ENCODE measurements at places on chromosomes 4 and X. TPM values are rescaled to one million over a fixed set of nuclear protein-coding genes. Genes with fewer than 3 reads are reported as not detected.

LAMTOR3 gene
- total RNA-seq, result 50.4 TPM

PDGFRA gene
- 25.9 TPM for total RNA-seq

ANKRD50 gene
- total RNA-seq, result 14.3 TPM

FGFBP2 gene
- not detected for total RNA-seq

NXF2B gene
- total RNA-seq, result not detected

HSFX3 gene
- total RNA-seq, result not detected

UPF3B gene
- total RNA-seq, result 12.1 TPM

TMEM156 gene
- not detected for total RNA-seq

- no peak for DNase-seq
Measured at GRCh38 chr4:68245594-68245993, at the start of gene TMPRSS11B. TSS of gene TMPRSS11B (minus strand) at chr4:68245694. CDS start at chr4:68245558, 136 bp downstream.

GRCh38 chr4:71212216-71212615 lies 126.6 kb upstream of the SLC4A4 start:
- no peak for DNase-seq

DNA sequence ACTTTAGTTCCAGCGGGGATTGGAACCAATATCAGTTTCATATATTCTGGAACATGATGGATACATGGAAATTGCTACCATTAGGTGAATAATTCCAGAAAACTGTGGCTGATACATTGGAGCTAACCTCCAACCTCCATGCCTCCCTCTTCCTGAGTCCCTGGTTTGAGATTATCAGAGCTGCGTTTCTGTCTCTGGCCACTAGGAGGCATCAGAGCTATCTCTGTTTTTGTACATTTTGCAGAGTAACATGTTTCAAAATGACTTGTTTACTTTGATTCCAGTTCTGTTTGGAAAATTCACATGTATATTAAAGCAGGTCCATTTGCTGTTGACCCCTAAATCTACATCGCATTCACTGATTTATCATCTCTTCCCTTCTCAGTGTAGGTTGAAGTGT lies 2.4 kb upstream of the RAB40AL start:
- no peak for DNase-seq

DNA sequence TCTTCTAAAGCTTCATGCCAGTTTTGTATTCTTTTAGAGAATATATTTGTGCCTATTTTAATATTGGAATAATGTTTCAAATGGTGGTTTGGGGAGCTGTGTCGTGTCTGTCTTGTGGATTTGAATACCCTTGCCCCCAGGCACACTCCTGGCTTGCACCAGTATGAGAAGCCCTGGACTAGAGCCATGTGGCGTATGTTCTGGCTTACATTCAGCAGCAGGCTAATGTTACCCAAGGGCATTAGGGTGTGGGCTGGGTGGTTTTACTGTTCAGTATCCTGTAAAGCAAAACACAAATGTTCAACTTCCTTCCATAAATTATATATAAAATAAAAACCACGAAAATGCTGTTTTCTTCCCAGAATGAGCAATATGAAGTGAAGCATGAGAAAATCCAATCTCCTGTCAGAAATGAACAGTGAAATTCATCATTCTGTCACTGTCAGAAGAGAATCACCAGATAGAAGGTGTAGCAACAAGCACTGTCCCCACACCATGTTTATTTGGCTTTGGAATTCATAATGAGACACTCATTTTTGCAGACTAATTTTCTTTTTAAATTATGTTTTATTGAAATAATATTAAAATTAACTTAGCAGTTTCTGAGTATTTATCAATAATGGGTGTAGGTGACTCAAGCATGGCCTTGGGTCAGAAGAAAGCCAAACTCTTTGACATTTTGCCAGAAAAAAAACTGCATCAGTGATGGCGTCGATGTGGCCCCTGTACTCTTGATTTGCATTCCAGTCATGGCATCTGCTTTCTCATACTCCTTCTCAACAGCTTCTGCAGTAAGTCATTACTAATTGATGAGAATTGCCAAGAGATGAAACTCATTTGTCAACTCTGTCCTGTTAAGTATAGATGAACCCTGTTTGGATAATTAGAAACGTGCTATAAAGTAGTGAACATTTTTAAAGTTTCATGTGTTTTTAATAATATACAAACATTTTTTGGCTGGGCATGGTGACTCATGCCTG lies 43.8 kb downstream of the WWC2 start:
- DNase-seq, result no peak

GRCh38 chr4:22417408-22417807 lies 98.5 kb downstream of the ADGRA3 start:
- no peak for DNase-seq

DNA sequence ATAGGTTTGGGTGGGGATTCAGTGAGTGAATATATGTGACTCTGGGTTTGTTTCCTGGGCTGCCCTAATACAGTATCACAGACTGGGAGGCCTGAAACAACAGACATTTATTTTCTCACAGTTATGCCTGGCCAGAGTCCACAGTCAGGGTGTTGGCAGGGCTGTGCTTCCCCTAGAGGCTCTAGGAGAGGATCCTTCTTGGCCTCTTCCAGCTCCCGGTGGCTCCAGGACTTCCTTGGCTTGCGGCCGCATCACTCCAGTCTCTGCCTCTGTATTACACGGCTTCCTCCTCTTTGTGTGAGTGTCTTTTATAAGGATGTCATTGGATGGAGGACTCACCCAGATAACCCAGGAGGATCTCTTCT lies 5.2 kb upstream of the JAKMIP1 start:
- no peak for DNase-seq

DNA sequence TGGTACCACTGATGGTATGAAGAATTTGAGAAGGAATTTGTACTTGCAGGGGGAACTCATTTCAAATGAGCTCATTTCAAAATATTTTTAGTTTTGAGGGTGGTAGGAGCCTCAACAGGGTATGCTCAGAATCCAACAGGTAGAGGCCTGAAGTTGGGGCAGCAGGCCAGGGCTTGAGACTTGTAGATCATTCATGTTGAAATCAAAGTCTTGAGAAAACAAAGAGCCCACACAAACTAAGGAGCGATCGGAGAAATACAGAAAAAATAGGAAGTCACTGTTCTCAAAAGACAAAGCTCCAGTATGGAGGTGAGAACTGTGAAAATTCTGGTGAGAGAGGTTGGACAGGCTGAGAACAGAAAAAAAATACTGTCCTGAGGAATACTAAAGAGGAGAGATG lies 979 bp upstream of the SLC9A6 start:
- no peak for DNase-seq

DNA sequence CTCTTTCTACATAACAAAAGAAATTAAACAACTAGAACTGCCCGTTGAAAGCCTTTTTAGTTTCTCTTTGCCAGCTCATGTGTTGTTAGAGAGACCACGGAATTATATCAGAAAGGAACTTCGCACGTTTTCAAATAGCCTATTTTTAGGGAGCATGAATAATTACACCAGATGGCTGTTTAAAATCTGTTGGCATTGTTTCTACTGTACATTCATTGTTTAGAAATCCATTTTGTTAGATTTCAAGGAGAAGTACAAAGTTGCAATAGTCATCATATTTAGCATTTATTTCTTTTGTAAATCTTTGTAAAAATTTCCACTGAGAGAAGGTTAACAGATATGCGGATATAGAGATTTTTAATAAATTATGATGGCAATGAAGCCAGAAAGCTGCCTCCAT lies 403.0 kb upstream of the HS3ST1 start:
- no peak for DNase-seq

GRCh38 chr4:71974681-71975080 lies 57.1 kb upstream of the NPFFR2 start:
- no peak for DNase-seq

DNA sequence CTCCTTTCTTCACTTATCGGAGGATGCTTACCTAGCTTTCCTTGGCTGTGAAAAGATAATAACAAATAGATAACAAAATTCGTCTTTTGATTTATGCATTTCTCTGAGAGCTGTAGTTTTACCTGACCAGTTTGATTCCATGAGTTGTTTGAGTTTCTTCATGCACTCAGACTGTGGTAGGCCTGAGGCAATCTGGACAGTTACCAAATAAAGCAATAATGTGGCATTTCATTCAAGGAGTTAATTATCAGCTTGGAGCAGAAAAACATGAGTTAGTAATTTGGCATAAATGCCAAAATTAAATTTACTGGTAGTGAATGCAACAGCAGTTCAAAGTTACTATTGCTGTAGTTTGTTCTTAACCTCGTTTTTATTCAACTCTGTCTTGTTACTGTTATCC lies 53.5 kb downstream of the FABP2 start:
- no peak for DNase-seq

- DNase-seq, result no peak
Measured at GRCh38 chr4:17260166-17260907, 251.6 kb downstream of the QDPR start.

DNA sequence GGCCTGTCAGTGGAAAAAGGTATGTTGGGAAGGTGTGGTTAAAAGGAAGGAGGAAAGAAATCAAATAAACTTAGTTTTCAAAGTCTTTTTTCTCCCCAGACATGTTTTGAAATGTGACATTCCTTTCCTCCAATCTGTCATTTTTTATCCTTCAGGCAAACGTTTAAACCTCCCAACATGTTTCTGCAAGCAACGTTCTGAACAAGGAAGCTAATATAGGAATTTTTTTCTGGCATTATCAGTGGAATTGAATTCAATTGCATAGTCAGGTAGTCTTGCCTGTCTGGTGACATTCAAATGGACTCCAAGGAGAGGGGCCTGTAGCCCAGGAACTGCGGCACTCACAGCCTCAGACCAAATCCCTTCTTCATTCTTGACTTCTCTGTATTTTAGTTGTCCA lies 30.0 kb upstream of the RASSF6 start:
- DNase-seq, result no peak
